ENCODE measurements at places on chromosomes 4 and X.

DNA sequence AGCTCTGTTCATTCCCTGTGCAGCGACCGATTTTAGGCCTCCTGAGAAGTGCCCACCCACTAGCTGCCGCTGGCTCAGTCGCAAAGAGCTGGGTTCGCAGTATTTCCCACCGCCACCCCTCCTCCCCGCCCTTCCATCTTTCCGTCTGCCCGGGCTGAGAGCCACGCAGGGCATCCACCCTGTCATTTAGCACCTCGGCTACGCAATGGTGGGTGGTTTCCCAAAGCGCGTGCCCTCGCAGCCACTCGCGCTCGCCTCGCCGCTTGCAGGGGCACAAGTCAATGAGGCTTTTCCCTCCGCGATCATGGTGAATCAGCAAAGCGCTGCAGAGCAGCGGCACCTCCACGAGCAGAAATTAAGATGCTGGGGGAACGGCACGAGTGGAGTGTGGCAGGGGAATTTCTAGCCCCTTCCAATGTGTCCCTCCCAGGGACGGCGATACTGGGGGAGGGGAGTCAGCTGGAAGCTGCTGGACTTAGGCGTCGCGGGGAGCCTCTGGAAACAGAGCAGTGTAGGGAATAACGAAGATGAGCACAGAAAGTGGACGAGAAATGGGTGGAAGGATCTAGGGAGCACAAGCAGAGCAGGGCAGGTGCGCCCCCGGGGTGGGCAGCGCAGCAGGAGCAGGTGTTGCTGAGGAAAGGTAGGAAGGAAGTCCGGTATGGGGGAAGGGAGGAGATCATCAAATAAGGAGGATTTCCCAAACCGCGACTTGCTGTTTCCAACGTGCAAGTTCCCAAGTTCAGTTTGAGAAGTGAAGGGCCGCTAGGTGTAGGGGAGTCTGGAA, 2.4 kb upstream of the PTCHD1 start:
- no peak for DNase-seq

GRCh38 chr4:123283371-123283895, 113.2 kb upstream of the SPRY1 start:
- DNase-seq: no peak

- no peak for DNase-seq
Measured at GRCh38 chr4:106746451-106746850, 289.7 kb downstream of the DKK2 start.

DNA sequence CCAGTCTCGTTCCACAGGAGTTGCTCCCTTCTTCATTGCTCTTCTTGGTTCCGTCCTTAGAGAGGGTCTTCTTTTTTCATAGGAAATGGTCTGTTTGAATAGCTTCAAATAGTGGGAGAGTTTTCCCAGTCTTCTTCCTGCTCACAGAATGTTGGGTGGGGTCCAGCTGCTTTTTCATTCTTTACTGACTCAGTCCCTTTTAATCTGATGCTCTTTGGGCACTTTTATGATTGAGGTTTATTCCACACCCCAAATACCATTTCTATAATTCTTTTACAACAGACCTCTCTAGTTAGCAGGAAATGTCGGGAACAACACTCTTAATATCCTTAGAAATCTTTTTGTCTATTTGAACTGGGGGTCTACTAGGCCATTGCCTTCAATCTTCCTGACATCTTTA, 239.5 kb downstream of the PRDM5 start:
- no peak for DNase-seq

DNA sequence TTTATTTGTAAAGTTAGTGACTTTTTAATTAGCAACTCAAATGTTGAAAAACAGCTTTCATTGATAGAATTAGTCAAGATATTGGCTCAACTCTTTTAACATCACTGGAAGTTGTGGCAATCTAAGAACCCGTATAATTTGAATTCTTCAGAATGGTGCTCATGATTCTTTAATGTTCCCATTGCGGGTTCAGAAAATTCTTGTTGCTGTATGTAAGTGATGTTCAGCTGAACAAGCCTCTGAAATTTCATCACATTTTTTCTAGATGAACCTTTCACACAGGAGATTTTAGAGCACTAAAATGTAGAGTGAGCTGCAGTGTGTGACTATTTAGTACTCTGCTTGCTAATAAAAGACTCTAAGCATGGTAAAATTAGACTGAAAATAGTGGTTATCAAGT, 1317.7 kb downstream of the FSTL5 start:
- DNase-seq: no peak

GRCh38 chr4:1336088-1336491, 10.9 kb upstream of the UVSSA start:
- no peak for DNase-seq

- no peak for DNase-seq
Measured at GRCh38 chr4:10017037-10017893, 4.0 kb downstream of the SLC2A9 start.

- no peak for DNase-seq
Measured at GRCh38 chrX:22360129-22360528, 87.4 kb downstream of the CBLL2 start.

DNA sequence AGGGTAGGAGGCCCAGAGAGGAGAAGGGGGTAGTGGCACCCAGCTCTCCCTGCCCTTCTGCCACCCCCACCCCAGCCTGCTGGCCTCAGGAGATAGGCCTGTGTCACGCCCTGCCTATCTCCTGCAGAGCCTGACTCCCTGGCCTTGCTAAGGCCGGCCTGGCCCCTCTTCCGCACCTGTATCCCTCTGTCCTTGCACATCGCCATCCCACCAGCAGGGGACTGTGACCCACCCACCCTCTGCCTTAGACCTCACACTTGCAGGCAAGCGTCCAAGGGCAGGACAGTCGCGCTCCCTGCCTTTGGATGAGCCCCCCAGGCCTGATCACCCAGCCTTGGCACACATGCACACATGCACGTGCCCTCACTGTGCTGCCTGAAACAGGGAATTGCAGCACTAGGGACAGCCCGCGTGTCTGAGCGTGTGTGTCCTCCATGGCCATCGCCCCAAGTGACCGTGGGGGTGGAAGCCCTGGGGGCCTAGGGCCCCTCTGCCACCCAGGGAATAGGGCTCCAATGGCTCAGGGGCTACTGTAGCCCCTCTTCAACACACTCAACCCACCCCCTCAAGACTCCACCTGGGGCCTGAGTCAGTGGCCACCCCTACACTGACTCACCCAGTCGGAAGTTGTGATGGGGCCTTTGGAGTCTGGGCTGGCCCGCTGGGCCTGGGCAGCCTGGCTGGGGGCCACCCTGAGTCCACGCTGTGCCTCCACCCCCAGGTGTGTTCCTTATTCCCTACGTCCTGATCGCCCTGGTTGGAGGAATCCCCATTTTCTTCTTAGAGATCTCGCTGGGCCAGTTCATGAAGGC, 2.1 kb downstream of the SLC6A8 start:
- DNase-seq: no peak

GRCh38 chrX:35025820-35026219, 83.2 kb downstream of the FAM47B start:
- no peak for DNase-seq

DNA sequence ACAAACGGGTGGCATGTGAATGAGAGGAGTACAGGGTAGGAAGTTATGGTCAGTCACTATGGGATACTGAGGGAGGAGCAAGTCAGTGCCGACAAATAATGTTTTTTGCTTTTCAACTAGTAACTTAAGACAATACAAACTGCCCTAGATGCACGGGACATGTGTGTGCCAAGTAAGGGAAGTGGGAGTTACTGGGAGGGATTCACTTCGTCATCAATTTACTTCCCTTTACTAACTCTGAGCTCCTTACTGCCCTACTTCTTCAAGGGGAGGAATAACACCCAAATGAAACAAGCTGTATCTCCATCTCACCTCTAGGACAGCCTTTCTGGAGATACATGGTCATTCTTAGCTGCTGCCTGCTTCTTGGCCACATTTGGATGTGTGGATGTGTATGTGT, 97.7 kb downstream of the DGKK start:
- no peak for DNase-seq

- no peak for DNase-seq
Measured at GRCh38 chr4:38075370-38076152, 115.4 kb downstream of the PTTG2 start.

DNA sequence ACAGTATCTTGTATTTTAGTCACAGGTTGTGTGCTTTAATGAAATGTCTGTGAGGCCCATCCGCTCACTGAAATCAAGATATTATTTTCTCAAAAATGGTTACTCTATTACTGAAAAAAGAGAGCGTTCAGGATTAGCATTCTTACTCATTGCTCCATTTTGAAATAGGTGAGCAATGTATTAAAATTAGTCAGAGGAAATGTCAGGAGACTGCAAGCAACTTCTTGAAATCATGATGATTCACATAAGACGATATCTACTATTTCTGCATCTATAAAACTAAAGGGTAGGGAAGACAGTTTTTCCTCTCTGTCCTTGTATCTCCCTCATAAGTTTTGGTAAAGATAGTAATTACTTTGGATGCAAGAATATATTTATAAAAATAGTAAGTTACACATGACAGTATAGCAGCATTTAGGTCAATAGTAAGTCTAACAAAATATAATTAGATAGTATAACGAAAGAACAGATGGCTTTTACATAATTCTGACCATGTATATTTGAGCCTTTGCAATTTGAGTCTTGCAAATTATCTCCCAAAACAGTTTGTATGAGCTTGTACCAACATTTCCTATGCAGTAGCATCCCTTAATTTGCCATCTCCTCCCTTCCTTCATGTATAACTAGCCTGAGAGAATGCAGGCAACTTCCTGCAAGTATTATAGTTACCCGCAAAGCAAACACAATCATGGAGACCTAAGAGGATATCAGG, 937.8 kb downstream of the PCDH7 start:
- no peak for DNase-seq

GRCh38 chr4:87525636-87526295, 3.4 kb downstream of the SPARCL1 start:
- no peak for DNase-seq

DNA sequence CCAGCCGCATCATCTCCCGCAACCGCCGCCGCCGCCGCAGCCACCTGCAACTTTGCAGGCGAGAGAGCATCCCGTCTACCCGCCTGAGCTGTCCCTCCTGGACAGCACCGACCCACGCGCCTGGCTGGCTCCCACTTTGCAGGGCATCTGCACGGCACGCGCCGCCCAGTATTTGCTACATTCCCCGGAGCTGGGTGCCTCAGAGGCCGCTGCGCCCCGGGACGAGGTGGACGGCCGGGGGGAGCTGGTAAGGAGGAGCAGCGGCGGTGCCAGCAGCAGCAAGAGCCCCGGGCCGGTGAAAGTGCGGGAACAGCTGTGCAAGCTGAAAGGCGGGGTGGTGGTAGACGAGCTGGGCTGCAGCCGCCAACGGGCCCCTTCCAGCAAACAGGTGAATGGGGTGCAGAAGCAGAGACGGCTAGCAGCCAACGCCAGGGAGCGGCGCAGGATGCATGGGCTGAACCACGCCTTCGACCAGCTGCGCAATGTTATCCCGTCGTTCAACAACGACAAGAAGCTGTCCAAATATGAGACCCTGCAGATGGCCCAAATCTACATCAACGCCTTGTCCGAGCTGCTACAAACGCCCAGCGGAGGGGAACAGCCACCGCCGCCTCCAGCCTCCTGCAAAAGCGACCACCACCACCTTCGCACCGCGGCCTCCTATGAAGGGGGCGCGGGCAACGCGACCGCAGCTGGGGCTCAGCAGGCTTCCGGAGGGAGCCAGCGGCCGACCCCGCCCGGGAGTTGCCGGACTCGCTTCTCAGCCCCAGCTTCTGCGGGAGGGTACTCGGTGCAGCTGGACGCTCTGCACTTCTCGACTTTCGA, 654 bp downstream of the ATOH1 start:
- DNase-seq: no peak

DNA sequence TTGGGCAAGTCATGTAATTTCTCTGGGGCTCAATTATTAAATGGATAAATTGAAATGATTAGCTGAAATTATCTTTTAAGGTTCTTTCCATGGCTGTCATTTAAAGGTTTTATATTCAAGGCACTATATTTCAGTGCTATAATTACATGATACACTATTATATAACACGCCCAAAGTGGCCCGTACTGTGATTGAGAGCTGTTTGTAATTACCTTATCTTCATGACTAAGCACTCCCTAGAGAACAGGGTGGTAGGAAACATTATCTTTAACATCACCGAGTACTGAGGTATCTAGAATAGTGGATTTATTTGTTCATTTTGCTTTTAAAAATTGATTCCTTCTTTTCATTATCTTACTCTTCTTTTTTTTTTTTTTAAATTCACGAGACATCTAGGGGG, 79.0 kb downstream of the DIAPH2 start:
- no peak for DNase-seq

DNA sequence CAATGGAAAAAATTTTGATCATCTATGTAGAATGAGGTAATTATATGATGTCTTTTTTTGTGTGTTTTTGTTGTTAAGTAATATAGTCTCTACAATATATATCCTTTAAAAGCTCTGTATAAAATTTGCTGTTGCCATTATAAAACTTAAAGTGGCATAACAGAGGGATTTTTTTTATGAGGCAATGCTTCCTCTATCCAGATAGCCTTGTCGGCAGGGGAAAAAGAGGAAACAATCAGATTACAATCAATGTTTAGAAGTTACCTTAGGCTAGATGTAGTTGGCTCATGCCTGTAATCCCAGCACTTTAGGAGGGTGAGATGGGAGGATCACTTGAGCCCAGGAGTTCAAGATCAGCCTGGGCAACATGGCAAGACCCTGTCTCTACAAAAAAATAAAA, 86.8 kb downstream of the DIAPH2 start:
- no peak for DNase-seq

- DNase-seq: no peak
Measured at GRCh38 chr4:105976915-105977314, 81.6 kb downstream of the NPNT start.

- no peak for DNase-seq
Measured at GRCh38 chr4:74934016-74934831, 1.3 kb downstream of the PARM1 start.

DNA sequence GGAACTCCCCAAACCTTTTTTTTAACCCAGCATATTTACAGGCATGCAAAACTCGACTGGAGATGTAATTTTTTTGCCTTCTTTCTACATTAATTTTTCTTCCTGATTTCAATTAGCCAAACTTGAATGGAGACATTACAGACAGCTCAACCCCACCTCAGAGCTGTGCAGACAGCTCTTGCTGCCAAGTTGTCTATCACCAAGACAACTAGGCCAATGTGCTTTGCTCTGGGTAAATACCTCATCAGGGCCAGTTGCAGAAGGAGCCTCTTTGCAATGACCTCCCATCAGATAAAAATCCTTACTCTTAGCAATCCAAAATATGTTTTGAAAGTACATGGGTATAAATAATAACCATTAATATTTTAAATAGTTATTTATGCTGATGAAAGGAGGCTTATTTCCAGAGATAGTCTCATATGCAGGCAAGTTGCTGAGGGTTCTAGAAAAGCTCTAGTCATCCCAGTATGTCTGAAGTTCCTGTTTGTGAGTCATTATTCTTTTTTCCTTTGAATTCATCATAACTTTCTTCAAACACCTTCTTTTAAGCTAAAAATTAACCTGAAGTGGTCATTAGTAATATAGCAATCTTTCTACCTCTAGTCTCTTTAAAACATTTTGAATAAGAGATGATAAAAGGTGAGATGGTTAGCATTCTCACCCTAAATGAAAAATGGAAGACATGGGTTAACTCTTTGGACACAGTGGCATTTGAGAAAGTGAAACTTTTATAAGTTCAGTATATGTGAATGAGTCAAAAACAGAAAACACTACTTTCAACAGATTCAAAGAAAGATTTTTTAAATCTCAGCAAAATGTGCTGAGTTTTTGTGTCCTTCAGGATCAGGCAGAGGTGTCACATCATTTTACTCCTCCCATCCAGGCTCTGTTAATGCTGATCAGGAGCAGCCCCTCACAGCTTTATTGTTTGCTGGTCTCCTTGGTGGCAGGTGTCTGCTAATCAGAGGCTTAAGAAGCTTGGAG, 475.5 kb upstream of the FGF16 start:
- DNase-seq: no peak

Data from stimulated activated CD8-positive, alpha-beta memory T cell treated with anti-CD3 and anti-CD28 coated beads, Interleukin-15, amount 100 ng/mL, for 1 hour (primary cell).